ENCODE measurements at places on chromosomes 2 and 18.

GRCh38 chr2:10521356-10522169, 73.4 kb upstream of the ODC1 start:
- no peak for DNase-seq

GRCh38 chr2:104788742-104789455, 65.0 kb upstream of the POU3F3 start:
- no peak for DNase-seq

DNA sequence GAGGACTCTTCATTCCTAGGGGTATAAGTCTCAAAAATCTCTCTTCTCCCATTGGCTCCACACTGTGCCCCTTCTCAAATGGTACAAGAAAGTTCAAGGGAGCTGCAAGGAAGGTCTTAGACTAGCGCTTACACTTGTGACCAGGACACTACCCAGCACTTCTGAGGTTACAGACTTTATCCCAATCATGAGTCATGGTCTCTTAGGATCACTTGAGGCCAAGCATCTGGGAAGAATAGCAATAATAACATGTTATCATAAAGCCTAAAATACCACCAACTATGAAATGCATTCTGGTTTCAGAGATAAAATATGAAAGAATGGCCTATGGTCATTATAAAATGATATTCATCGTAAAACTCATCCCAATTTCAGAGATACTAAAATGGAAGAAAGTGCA, 309.9 kb upstream of the PKDCC start:
- DNase-seq, result peak; percentile 23

DNA sequence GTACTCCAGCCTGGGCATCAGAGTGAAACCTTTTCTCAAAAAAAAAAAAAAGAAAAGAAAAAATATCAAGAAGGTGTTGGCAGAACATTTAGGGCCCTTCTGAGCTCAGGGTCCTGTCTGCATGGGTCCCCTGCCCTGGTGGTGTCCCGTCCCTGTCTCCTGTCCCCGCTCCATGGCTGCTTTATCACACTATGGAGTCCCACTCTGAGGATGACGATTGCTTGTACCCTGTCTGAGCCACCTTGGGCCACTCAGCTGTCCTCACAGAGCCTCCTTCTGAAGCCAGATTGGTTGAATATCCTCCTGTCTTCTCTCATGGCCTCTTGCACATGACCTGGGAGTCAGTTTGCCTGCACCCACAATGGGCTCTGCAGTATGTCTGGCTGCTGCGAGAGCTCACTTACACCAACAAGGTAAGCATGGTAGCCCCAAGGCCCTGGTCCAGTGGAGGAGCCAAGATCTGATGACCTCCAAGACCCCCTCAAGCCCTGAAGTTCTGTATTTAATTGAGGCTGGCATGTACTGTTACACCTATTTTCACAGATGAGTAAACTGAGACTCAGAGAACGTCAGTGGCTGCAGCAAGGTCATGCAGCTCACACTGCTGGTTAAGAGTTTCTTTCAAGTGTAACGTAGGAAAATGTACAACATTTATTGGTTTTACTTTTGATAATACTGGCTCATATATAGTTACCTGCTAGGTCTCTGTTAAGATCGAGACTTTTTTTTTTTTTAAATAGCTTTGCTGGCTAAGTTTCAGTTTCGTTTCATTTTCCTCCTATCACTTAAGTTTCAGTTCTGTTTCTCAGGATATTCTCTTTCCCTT, 16.9 kb upstream of the ZCCHC2 start:
- peak; percentile 80 for DNase-seq

DNA sequence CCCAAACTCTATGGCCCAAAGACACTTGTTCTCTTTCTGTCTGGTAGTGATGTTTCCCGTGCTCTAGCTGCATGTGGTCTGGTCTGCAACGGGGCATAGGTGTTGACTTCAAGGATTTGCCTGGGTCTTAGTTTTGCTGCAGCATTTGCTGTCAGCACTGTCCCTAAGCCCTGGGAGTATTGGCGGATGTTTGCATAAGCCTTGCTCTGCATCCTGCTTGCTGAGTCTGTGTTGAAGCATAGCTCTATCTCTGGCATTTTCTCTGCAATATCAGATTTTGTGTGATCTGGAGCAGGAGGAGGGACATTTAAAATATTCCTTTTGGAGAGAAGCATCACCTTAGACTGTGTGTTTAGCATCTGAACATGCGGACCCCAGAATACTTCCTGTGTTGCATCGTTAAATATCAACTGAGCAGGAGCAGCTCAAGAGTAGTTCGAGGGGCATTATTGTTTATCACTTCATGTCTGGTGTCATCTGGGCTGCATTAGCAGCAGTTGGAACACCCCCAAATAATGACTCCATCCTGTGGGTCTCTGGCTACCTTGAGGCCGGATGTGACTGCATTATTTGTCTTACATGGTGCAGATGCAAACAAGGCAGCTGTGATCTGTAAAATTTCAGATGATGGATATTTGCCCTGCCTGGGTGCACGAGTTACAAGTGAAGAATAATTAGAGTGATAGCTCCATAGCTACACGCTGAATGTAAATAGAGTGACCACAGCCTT, 231.7 kb downstream of the TRIB2 start:
- DNase-seq, result no peak

DNA sequence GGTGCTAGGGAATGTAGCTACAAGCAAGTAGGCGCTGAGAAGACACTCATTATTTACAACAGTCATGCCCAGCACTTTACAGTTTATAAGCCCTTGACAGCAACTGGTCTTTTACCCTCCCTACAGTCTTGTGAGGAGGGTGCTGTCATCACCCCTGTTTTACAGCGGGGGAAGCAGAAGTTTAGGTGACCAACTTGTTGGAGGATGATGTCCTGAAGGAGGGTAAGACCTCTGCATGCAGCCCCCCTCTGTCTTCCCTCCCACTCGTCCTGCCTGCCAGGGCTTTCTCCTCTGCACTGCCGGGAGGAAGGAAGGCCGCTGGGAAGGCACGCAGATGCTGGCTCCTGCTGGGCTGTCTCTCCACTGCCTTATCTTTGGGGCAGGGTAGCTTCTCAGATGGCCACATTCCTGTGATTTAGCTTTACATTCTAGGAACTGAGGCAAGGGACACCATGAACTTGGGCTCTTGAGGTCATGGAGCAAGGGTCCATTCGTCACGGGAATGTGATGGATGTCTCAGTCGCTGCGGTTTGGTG, 972 bp downstream of the IL1R1 start:
- no peak for DNase-seq

All from MV-4-11 (cell line).